ENCODE measurements at places on chromosomes 1 and 21.

- DNase-seq: no peak
Observed at GRCh38 chr1:222815440-222815765, 564 bp downstream of the DISP1 start.

DNA sequence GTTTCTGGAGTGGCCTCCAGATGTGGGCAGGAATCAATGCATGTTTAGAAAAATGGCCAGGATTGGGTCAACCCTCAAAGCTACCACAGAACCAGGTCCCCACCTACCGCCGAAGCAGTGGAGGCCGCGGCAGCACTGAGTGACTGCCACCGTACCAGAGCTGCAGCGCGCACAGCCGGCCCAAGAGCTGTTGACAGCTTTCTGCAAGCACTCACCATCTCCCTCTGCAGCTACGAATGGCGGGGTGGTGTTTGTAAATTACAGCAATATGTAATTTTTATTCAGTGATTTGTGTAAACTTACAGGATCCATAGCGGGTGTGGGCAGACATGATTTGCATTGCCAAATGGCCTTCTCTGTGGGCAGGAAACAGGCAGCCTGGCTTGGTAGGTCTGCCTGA lies 96.4 kb downstream of the CAMK2N1 start:
- DNase-seq: no peak

DNA sequence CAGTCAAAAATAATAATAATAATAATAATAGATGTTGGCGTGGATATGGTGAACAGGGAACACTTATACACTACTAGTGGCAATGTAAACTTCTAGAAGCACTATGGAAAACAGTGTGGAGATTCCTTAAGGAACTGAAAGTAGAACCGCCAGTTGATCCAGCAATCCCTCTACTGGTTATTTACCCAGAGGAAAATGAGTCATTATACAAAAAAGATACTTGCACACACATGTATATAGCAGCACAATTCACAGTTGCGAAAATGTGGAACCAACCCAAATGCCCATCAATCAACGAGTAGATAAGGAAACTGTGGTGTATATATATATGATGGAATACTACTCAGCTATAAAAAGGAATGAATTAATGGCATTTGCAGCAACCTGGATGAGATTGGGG lies 176.0 kb downstream of the PLPP3 start:
- DNase-seq: no peak

DNA sequence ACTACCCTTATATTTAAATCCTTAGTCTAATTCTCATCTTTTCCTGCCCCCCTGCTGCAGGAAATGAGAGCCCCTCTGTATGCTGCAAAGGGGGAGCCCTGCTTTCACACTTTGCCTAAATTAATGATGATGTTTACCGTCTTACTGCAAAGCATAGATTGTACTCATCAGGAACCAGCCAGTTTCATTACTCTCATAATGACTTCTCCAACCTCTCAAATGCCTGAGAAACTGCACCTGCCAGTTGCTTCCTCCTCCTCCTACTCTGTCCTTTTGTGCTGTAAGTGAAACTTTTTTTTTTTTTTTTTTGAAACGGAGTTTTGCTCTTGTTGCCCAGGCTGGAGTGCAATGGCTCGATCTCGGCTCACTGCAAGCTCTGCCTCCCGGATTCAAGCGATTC lies 101.7 kb downstream of the ADSS2 start:
- no peak for DNase-seq

DNA sequence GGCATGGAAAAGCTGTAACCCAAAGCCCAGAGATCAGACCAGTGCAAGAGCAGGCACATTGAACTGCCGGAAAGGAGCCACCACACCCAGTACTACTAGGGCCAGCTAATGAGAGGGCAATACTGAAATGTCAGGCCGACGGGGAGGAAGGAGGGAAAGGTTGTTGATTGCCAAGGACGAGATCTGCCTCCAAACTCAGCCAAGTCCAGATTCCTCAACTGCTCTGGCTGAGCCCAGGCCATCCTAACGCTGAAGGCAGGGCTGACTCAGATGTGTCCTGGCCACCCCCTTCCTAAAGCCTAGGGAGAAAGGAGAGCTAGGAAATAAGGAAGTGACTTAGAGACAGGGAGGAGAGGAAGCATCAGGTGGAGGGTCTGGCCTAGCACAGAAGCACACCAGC lies 42.1 kb upstream of the IPO9 start:
- DNase-seq: no peak

- DNase-seq: no peak
Observed at GRCh38 chr1:117671781-117672501, 66.1 kb downstream of the TENT5C start.

GRCh38 chr1:209879539-209879938 lies 51.8 kb downstream of the UTP25 start:
- DNase-seq: no peak

DNA sequence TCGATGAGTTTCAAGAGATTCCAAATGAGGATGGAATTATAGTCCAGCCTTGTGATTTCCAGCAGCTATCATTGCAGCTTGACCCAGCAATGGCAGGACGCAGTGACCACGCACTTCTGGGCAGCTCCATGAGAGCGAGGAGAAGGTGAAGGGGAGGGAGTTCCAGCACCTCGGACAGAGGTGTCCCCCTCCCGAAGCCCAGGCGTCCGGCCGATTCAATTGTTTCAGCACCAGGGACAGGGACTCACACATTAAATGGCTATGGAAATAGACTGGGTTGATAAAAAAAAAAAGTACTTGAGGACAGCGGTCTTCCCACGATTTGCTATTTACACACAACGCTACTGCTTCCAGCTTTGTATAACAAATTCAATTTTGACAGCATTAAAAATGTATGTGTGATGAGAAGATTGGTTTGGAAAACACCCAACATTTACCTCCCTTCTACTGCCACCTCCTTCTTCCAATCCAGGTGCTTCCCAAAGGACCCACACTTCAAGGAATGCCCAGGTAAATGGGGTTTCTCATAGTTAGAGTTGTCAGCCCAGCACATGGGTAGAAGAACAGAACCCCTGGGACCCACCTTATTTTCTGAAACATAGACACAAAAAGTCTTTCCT lies 71.8 kb downstream of the DISP3 start:
- DNase-seq: no peak

GRCh38 chr1:89050649-89051033 lies 14.4 kb downstream of the GBP1 start:
- DNase-seq: no peak

- no peak for DNase-seq
Observed at GRCh38 chr21:32143241-32143939, 135.5 kb downstream of the MIS18A start.

Data from germinal center (tissue), 1 donor.